ENCODE measurements at places on chromosomes 16 and 17.

GRCh38 chr17:6191405-6192324 lies 121.5 kb downstream of the WSCD1 start:
- DNase-seq: no peak

GRCh38 chr16:24409045-24409444 lies 130.3 kb upstream of the RBBP6 start:
- no peak for DNase-seq

GRCh38 chr17:8468980-8469379 lies 33.3 kb downstream of the NDEL1 start:
- DNase-seq: no peak

DNA sequence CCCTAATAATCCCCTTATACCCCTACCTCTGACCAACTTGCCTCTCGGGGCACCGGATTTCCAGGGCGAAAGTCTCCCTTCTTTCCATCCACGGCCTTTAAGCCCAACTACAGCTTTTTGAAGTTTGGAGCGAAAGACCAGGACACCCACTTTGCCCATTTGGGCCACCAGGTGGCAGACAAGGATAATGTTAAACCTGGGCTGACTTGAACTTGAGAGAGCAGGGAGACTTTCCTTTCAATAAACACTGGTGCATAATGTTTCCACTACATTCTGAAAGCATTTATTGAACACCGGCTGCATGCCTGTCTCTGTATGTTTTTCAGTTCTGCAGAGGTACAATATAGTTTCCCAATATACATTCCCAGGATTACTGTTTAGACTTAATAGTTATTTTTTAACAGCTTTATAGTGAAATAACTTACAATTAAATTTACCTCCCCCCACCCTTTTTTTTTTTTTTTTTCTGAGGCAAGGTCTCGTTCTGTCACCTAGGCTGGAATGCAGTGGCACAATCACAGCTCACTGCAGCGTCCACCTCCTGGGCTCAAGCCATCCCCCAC lies 6.9 kb upstream of the CES3 start:
- DNase-seq: peak; percentile 49

- DNase-seq: peak; percentile 73
Measured at GRCh38 chr16:3020247-3020603, at the start of gene TNFRSF12A. TSS of gene TNFRSF12A (plus strand) at chr16:3020368. CDS start at chr16:3020398, 30 bp downstream.

- no peak for DNase-seq
Measured at GRCh38 chr16:2795395-2796143, 2.7 kb upstream of the PRSS41 start.

GRCh38 chr17:75153780-75154194 lies 525 bp downstream of the JPT1 start:
- peak; percentile 7 for DNase-seq

DNA sequence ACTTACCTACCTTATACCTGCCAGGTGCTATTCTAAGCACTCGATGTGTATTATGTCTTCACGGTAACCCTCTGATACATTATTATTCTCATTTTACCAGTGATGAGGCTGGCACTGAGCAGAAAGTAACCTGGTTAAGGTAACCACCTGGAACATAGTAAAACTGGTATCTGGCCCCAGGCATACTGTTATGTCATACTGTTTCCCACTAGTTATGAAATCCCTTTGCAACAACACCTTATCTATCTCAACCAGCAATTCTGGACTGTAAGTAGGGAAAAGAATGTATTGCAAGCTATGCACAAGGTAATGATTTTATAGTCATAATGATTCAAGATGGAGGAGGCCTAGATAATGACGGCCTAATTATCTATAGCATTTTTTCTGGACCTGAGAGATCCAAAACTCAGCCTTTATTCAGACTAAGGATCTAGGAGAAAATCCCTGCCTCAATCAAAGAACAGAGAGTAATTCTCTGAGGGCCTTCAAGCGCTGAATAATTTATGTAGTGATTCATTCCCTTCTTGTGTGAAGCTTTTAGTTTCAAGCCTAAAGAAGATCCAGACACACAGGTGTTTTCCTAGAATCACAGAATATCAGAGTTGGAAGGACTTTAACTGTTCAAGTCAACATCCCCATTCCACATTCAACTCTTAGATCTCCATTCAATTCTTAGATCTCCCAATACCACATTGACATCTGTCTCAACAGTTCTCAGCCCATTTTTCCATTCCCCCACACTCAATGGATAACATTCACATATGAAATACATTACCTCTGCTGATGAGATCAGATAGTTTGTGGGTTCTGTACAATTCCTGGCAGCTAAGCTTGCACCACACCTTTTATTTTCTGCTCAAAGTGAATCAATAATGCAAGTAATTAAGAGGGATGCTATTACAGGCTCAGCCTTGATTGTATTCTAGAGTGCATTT lies 14.9 kb upstream of the MMD start:
- no peak for DNase-seq

DNA sequence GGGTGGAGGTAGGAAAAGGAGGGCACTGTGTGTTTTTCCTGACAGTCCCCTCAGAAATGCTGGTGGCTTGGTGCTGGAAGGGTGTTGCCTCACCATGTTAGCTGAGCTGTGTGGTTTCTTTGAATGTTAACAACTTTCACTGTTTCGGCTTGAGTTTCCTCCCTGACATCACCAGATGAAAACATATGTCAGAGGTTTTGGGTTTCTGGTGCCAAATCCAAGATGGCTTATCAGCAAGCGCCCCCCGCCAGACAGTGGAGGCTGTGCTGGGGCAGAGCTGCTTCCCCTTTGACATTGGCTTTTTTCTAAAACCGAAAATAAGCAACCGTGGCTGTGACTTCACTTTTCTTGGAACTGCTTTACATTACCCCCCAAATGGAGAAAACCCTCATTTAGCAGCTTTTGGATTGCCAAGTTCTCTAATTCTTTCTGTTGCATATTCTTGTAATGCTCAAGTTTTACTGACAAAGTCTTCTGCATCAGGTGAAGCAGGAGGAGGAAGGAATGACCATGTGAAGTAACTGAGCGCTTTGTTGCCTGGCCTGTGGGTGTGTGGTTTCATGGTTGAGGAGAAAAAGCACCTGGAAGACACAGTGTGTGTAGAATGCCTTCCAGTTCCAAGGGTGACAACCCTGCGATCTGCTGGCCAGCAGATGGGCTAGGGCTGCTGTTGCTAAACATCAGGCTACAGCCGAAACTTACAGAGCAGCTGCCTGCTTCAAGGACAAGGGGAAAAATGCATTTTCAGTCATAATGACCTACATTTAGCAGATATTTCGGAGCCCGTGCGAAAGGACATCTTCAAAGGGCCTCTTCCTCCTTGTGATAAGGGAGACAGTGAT lies 9.7 kb downstream of the RMI2 start:
- DNase-seq: peak; percentile 85

DNA sequence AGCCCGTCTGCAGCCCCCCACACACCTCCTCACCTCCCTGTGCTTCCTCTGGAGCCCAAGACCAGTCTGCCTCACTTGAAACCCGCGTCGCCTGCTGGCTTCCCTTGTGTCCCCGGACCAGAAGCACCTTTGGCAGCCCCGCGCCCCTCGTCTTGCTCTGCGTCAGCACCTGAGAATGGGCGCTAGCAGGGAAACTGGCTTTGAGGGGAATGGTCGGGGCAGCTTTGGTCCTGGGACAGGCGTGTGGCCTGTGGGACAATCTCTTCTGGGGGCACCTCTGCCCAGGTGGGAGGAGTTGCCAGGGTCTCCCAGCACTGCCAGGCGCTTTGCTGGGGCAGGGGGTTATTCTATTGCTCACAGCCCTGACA lies 3.6 kb upstream of the MAFG start:
- no peak for DNase-seq

GRCh38 chr16:23288209-23288608 lies 13.9 kb upstream of the SCNN1B start:
- no peak for DNase-seq

- no peak for DNase-seq
Measured at GRCh38 chr17:13346592-13346991, 255.1 kb downstream of the HS3ST3A1 start.

GRCh38 chr16:66515596-66516508 lies 34.1 kb downstream of the TK2 start:
- DNase-seq: no peak

GRCh38 chr17:14297161-14297851 lies 3.6 kb upstream of the HS3ST3B1 start:
- no peak for DNase-seq

GRCh38 chr16:68605746-68606145 lies 39.4 kb upstream of the CDH3 start:
- DNase-seq: no peak

- no peak for DNase-seq
Measured at GRCh38 chr17:68578236-68578635, 22.9 kb downstream of the FAM20A start.

GRCh38 chr16:85036236-85037049 lies 8.8 kb downstream of the KIAA0513 start:
- DNase-seq: no peak

DNA sequence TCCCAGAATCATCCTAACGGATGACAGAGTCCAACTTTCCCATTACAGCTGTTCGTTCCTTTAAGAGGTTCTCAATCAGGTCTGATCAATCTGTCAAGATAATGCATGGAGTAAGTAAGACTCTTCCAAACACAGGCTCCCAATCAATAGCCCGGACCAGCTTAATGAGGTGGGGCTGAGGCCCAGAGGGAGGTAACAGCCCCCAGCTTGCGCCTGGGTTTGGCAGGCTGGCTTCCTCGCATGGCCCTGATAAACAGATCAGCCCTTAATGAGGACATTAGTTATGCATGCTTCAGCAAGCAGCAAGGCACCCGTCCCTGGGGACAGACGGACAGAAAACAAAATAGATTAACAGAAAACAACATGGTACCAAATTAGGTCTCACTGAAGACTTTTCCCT lies 145.7 kb downstream of the ZFHX3 start:
- no peak for DNase-seq

DNA sequence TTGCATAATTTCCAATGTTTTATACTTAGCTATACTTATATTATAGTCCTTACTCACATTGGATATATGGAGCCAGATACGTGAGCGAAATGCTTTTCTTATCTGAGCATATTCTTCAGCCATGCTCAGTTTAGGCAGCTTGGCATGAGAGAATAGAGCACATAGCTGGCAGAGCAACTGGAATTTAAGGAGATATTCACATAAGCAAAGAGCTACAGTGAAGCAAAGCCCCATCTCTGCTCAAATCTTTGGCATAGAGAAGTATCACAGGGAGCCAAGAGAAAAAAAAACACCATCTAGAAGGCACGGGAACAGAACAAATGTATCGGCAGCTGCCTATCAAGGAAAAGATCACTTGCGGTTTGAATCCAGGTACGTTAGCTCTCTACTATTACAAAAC lies 734.2 kb upstream of the KIF2B start:
- DNase-seq: no peak

GRCh38 chr17:1002412-1002753 lies 5.5 kb downstream of the TIMM22 start:
- no peak for DNase-seq

All from stimulated activated CD8-positive, alpha-beta memory T cell treated with anti-CD3 and anti-CD28 coated beads, Interleukin-15, amount 100 ng/mL, for 48 hours (primary cell).